ENCODE measurements at places on chromosomes 2 and 18.

- DNase-seq = no peak
These were observed 21.5 kb downstream of the ARHGEF33 start for GRCh38 chr2:38911191-38911590.

DNA sequence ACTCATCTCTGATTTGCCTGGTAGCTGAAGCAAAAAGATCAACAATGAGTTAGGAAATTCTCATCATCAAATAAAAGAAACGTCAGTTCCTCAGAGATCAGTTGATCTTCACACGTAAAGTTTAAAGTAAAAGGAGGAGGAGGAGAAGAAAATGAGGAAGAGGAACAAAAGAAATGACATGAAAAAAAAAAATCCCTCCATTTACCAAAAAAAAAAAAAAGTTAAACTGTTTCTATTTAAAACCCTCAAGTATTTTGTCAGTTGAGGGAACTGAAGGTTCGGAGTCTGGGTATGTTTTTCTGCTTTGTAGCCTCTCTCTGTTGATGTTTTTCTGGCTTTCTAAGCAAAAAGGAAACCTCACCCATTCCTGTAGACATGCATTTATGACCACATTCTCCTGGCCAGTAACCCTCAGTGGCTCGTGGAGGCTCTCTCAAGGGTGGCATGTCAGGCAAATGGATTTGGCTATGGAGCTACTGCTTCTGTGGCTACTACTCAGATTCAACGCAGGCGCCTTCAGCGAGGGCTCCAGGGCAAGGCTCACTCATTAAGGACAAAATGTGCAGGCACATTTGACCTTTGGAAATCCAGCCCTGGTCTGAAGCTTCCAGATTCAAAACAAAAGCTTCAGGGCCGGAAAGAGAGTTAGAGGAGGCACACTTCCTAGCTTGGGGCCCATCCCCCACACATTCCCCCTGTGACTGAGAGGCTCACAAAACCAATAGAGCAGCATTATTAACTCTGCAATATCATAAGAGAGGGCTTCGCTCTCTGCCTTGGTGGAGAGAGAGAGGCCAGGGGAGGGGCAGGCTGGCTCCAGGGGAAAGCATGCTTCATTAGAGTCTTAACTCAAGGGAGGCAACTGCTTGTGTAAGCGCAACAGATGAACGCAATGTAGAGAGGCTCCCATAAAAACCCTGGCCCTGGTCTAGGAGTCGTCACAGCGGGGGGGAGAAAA is 22.3 kb downstream of the KLF7 start:
- DNase-seq = peak; percentile 62

GRCh38 chr2:32777714-32778113 is 149.9 kb downstream of the TTC27 start:
- no peak for DNase-seq

- no peak for DNase-seq
These were observed 158.0 kb downstream of the BARD1 start for GRCh38 chr2:214651451-214651850.

DNA sequence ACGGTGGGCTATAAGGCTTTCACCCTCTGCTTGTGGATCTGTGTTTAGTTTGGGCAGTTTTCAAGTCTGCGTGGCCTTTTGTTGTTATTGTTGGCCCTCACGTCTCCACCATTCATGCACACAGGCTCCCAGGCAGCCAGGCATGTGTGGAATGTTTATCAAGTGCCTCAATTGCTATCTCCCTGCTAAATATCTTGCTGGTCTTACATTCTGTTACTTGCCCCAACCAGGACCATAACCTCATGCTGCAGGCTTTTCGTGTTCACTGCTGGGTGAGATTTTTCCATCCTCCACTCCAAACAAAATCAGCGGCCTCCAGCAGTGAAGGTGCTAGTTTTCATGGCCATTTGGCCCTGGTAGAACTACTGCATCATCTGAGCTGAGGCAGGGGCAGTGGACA is 63.0 kb upstream of the DSC1 start:
- DNase-seq = no peak

GRCh38 chr18:78622907-78623541 is 356.6 kb upstream of the SALL3 start:
- DNase-seq = no peak

- no peak for DNase-seq
These were observed 799.7 kb downstream of the LRP1B start for GRCh38 chr2:141331127-141331526.

All from stimulated activated CD4-positive, alpha-beta T cell treated with anti-CD3 and anti-CD28 coated beads, Interleukin-4, amount 100 ng/mL, for 1 hour (primary cell).